Inflammatory macrophage (primary cell): ENCODE measurements at places on chromosomes 7 and 10.

DNA sequence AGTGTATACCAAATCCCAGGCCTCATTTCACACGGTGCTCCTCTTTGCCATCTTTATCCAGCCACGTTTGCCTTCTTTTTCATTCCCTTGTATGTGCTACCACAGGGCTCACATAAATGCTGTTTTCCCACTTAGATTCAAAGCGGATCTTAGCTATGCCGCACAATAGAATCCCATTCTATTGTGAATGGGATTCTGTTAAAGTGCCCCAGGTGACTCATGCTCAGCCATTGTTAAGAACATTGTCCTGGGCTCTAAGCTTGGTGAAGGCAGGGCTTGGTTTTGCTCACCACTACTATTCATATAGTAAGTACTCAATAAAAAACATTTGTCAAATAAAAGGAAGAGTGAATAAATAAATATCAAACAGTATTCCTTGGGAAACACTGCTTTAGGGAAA lies 72.3 kb upstream of the PHYHIPL start:
- DNase-seq: no peak

GRCh38 chr10:76736392-76736791 lies 901.2 kb downstream of the KCNMA1 start:
- DNase-seq: no peak

GRCh38 chr7:105976868-105977267 lies 13.8 kb downstream of the CDHR3 start:
- DNase-seq: no peak

GRCh38 chr10:15112657-15113056 lies 15.5 kb downstream of the RPP38 start:
- no peak for DNase-seq
